Smooth muscle cell of bladder (primary cell): ENCODE measurements at places on chromosomes 16 and 17. TPM values are rescaled to one million over a fixed set of nuclear protein-coding genes. Genes with fewer than 3 reads are reported as not detected.

Gene CHTF18
- total RNA-seq: 1.4 and 2.3 TPM in 2 replicates

Gene METTL26
- 75.1 and 95.4 TPM in 2 replicates for total RNA-seq

Gene SMIM22
- total RNA-seq: not detected in 2 replicates

Gene MYO19
- 27.4 and 28.0 TPM in 2 replicates for total RNA-seq

Gene MPP2
- total RNA-seq: 2.0 and 3.0 TPM in 2 replicates

Gene TBC1D3H
- not detected in 2 replicates for total RNA-seq

Gene TK1
- 25.8 and 33.8 TPM in 2 replicates for total RNA-seq

Gene MT1E
- total RNA-seq: 91.7 and 248 TPM in 2 replicates
